ENCODE measurements at places on chromosomes 4 and X.

GRCh38 chrX:70444326-70444945 lies at the start of gene DLG3:
Gene DLG3 (plus strand): TSS chrX:70444835. CDS start chrX:70445202, 367 bp downstream.
- DNase-seq = no peak

GRCh38 chrX:48787505-48788443 lies 1.4 kb downstream of the GATA1 start:
- DNase-seq = no peak

GRCh38 chr4:2286904-2287593 lies 25.1 kb upstream of the MXD4 start:
- no peak for DNase-seq

DNA sequence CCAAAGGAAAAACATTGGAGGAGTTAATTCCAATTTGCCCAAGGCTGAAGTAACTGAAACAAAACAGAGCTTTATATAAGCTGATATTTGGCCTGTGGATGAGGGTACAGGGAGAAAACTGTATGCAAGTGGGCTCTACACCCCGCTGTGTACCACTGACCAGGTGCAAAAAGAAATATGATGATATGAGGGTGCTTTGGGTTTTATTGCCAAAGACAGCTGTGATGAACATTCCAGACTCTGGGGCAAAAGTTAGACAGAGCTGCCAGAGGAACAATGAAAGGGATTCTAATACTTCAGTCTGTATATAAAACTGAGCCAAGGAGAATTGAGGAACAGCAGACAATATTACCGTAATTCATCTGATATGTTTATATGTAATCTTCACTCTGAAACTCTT lies 117.4 kb downstream of the MID1 start:
- DNase-seq = no peak

DNA sequence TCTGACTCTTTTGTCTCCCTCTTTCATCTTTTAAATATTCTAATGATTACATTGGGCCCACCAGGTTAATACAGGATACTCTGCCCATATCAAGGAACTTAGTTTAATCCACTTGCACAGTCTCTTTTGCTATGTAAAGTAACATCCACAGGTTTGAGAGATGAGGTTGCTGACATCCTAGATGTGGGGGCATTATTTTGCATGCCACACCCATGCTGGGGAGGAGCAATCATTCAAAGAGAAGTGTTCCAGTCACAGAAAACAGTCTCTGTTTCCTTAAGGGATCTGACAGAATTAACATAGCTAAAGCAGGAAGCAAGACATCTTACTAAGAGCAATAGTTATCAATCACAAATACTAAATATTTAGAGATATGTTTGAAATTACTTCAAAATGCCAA lies 11.5 kb upstream of the TRAM1L1 start:
- DNase-seq = no peak

GRCh38 chr4:168722391-168722790 lies 225.5 kb downstream of the PALLD start:
- DNase-seq = no peak

DNA sequence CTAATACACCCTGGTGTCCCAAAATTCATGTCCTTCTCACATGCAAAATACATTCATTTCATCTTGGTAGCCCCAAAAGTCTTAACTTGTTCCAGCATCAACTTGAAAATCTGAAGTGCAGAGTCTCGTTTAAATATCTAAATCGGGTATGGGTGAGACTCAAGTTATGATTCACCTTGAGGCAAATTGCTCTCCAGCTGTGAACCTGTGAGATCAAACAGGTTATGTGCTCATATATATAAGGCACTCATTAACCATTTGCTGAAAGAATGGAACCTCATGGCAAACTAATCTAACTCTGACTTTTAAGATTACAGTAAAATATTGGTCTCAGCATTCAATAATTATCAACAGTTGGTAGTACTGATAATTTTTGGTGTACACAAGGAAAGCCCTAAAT lies 55.5 kb downstream of the PDLIM5 start:
- DNase-seq = no peak

DNA sequence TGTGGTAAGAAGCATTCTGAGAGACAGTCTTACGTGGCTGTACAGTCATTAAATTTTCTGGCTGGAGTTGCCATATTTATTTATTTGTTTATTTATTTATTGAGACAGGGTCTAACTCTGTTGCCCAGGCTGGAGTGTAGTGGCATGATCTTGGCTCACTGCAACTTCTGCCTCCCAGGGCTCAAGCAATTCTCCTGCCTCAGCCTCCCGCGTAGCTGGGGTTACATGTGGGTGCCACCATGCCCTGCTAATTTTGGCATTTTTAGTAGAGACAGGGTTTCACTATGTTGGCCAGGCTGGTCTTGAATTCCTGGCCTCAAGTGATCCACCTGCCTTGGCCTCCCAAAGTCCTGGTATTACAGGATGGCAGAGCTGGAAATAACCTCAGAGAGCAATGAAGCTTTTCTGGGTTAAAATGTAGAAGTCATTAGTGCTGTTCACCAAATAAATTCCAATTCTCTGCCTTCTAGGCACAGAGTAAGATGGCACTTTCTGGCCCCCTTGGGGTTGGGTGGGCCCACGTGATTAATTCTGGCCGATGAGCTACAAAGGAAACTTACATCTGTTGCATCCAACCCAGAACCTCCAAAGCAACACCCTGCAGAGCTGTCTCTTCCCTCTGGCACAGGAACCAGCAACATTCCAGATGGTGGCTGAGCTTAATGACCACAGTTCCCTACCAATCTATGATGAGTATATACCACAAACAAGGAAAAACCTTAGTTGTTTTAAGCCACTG lies 4.5 kb downstream of the MRFAP1 start:
- no peak for DNase-seq

GRCh38 chrX:33840176-33840575 lies 291.9 kb downstream of the FAM47A start:
- no peak for DNase-seq

- DNase-seq = no peak
These were observed 50.8 kb upstream of the NPFFR2 start for GRCh38 chr4:71980976-71981375.

GRCh38 chr4:88630756-88631155 lies 38.5 kb downstream of the HERC3 start:
- DNase-seq = no peak

DNA sequence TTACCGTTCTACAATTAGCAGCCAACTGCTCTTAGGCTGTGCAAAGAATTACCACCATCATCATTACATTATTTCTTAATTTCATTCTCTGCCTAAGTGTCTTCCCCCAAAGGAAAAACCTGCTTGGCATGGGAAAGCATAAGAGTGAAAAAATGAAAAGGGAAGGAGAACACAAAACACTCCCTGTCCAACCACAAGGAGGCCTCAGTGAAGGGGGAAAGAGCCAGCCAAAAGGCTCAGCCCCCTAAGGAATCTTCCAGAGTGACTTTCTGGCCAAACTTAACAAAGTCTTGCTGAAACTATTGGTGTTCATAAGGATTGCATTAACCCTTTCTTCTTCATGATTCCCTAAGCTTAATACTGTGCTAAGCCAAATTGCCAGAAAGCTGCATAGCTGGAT lies 287.4 kb downstream of the SMARCA1 start:
- DNase-seq = no peak

DNA sequence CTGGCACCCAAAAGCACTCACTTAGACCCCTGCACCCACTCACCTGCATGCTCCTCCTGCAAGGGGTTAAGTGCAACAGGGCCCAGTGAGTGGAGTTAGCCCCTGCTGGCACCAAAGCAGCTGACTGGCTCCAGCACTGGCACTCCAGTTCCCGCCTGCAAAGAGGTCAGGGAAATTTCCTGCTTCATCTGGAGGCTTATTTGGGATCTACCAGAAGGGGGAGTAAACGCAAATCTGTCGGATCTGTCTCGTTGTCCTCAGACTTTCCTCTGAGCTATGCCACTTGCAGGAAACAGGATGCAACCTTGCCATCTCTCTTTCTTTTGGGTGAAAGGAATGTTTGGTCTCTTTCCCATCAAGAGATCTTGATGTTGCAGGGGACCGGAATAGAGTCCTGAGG lies 435.6 kb downstream of the PCDH10 start:
- no peak for DNase-seq

GRCh38 chr4:183326853-183327252 lies 4.6 kb upstream of the CLDN24 start:
- DNase-seq = no peak

DNA sequence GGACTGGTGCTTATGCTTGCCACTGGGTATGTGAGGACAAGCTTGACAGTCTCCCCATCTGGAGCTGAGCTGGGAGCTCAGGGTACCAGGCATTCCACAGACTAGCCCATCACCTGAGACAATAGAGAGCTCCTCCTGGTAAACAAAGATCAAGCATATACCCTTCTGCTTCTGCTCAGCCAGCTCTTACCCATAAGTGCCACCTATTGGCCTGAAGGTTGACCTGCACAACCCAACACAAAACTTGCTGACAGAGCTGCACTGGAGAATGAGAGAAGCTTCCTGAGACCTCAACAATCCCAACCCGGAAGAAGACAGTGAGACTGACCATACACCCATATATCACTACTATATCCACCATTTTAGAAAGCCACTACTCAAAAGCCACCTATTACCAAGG lies 1049.2 kb upstream of the INTU start:
- no peak for DNase-seq

- DNase-seq = no peak
These were observed 3.1 kb upstream of the MSX1 start for GRCh38 chr4:4856071-4857000.

DNA sequence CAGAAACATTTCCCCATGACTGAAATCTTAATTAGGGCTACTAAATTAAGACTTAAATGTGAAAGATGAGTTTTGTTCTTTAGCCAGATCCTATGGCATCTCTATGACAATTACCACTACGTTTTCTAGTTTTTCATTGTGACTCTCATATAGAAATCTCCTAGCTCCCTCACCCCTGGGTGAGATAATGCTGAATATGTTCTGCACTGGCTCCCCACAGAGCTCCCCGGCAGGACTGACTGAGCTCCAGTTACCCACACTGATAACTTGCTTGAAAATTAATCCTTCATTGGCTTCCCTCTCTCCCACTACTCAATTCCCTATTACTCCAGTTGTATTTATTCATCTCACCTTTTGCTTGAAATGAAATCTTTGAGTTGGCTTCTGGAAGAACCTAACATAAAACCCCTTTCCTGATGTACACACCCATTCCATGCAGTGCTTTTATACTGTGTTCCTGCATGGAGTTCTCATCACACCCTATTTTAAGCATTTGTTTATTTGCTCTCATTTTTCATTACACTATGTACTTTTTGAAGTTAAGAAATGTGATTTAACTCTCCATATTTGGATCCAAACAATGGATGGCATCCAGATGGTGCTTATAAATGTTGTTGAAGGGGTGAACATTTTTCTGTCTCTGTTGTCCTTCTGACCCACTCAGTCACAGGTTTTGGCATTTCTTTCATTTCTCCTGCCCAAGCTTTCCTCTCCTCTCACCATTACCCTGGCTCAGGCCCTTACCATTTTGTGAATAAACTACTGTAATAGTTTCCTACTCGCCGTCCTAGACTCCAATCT lies 623.4 kb downstream of the SPRY1 start:
- DNase-seq = no peak

GRCh38 chrX:18757956-18758932 lies 50.8 kb downstream of the PPEF1 start:
- DNase-seq = no peak

DNA sequence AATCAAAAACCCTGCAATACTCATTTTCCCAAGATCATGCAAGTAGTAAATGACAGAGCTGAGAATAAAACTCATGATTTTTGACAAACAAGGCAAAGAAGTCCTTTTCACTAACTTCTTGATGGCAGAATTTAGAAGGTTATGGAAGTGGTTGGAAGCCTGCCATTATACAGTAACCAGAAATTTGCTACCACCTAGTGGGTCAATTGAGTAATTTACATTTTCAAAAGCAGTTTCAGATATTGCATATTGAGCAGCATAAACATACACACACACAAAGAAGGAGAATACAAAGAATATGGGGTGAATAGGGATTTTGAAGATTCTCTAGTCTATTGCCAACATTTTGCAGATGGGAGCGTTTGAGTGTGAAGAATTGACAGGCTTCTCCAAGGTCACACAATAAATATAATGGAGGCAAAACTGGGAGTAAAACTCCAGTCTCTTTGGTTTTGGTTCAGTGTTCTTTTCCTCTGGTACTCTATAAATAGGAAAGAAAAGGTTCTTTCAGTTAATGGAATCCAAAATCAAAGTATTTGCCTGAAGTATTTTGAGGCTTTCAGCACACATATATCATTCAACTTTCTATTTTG lies 70.2 kb downstream of the GC start:
- peak; percentile 5 for DNase-seq

Data from CD14-positive monocyte (primary cell).